ENCODE measurements at places on chromosomes 13 and 19. TPM values are rescaled to one million over a fixed set of nuclear protein-coding genes. Genes with fewer than 3 reads are reported as not detected.

TLE6 gene
- total RNA-seq: 1.0 TPM

CYP4F8 gene
- not detected for total RNA-seq

SEMA6B gene
- total RNA-seq: not detected

TBC1D17 gene
- 22.9 TPM for total RNA-seq

GFY gene
- not detected for total RNA-seq

PEG3 gene
- not detected for total RNA-seq

CGB2 gene
- total RNA-seq: not detected

CACTIN gene
- total RNA-seq: 32.6 TPM

NDUFB7 gene
- total RNA-seq: 126 TPM

ZSWIM9 gene
- total RNA-seq: 9.0 TPM

ZNF578 gene
- total RNA-seq: 0.36 TPM

TEX101 gene
- not detected for total RNA-seq

ANGPTL4 gene
- total RNA-seq: 0.36 TPM
